Smooth muscle cell of the umbilical artery (primary cell): ENCODE measurements at places on chromosomes 12 and 14. TPM values are rescaled to one million over a fixed set of nuclear protein-coding genes. Genes with fewer than 3 reads are reported as not detected.

The RNASE1 gene
- 0.30 TPM in 1 of 2 replicates, not detected in the other for total RNA-seq

The SLC6A15 gene
- 5.6 and 16.0 TPM in 2 replicates for total RNA-seq

The HOXC5 gene
- total RNA-seq: 0.59 and 0.65 TPM in 2 replicates

The DUSP16 gene
- total RNA-seq: 4.8 and 7.4 TPM in 2 replicates

The TMEM119 gene
- 2.3 and 24.9 TPM in 2 replicates for total RNA-seq

The DPPA3 gene
- total RNA-seq: not detected in 2 replicates

The SSPN gene
- total RNA-seq: 27.9 and 36.8 TPM in 2 replicates

The MIP gene
- total RNA-seq: not detected in 2 replicates

The NCKAP5L gene
- 25.5 and 27.0 TPM in 2 replicates for total RNA-seq

The VDR gene
- 8.5 and 12.2 TPM in 2 replicates for total RNA-seq

The PCED1B gene
- total RNA-seq: 1.5 and 4.5 TPM in 2 replicates

The TUNAR gene
- not detected in 2 replicates for total RNA-seq

The GPD1 gene
- not detected in 2 replicates for total RNA-seq

The CLEC2B gene
- under 0.01 TPM in 1 of 2 replicates, not detected in the other for total RNA-seq

The GZMB gene
- not detected in 2 replicates for total RNA-seq

The CCDC196 gene
- not detected in 2 replicates for total RNA-seq

The FBLN5 gene
- 20.4 and 31.5 TPM in 2 replicates for total RNA-seq

The MGP gene
- 6.7 and 31.5 TPM in 2 replicates for total RNA-seq

The RAB21 gene
- total RNA-seq: 18.1 and 56.8 TPM in 2 replicates

The SLC24A4 gene
- total RNA-seq: not detected in 2 replicates

The SAMD15 gene
- 0.88 and 1.8 TPM in 2 replicates for total RNA-seq

The CLEC4D gene
- total RNA-seq: not detected in 2 replicates

The GPR132 gene
- under 0.01 and 0.05 TPM in 2 replicates for total RNA-seq

The FAM186B gene
- under 0.01 and 0.09 TPM in 2 replicates for total RNA-seq
